HCT116 (cell line): ENCODE measurements at places on chromosomes 11 and 22.

GRCh38 chr11:46948378-46949131, 12.0 kb downstream of the CSTPP1 start:
- DNase-seq = no peak

DNA sequence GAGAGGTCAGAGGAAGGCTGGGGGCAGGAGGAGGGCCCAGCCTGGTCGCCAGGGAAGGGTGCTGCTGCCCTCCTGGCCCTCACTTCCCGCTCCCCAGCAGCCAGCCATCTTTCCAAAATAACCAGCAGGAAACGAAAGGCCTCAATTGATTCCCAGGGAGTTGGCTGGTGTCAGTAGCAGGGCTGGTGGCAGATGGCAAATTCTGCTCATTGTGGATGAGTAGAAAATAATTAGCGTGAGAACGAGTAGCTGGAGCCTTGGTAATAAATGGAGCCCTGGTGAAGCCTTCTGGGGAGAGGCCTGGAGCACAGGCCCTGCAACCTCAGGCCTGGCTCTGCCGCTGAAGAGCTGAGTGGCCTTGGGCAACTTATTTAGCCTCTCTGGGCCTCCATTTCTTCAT, 31.3 kb downstream of the DAGLA start:
- DNase-seq = no peak

GRCh38 chr11:71321433-71322191, 69.2 kb upstream of the SHANK2 start:
- DNase-seq = no peak

DNA sequence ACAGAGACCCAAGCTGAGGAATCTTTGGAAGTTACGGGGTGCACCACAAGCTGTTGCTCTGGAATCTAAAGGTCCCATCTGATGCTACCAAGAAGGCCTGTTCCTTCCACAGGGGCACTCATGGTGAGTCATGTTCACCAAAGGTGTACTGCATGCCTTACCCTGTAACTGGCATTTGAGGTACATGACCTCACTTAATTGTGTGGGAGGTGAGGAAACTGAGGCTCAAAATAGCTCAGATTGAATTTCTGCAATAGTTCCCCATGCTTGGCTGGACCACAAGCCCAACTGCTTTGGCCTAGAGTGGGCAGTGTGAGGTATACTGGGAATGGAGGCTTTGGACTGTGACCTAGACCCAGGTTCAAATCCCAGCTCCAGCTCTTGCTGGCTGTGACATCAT, 8.2 kb downstream of the MTFP1 start:
- no peak for DNase-seq

DNA sequence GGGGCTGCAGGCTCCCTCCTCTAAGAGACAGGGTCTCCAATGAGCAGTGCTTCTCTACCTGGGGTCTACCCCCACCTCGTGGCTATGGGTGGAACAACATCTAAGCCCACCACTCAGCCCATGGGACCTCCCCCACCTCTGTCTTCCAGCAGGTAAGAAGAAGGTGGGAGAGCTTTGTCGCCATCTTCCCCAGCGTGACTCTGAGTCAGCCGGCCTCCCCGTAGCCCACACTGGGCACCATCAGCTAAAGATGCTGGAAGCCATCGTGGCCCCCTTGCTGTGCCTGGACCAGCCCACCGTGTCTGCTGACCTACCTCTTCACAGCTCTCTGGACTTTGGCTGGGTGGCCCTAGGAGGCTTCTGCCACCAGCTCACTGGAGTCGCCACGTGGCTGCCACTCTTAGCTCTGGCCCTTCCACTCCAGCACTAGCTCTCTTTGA, 944 bp downstream of the C11orf86 start:
- DNase-seq = no peak
